Coronary artery (tissue), 2 donors: ENCODE measurements at places on chromosomes 6 and 20.

- DNase-seq = no peak
These were observed 40.3 kb upstream of the IRF4 start for GRCh38 chr6:351011-351866.

GRCh38 chr20:4151991-4152695 is 136.8 kb upstream of the RNF24 start:
- no peak for DNase-seq

DNA sequence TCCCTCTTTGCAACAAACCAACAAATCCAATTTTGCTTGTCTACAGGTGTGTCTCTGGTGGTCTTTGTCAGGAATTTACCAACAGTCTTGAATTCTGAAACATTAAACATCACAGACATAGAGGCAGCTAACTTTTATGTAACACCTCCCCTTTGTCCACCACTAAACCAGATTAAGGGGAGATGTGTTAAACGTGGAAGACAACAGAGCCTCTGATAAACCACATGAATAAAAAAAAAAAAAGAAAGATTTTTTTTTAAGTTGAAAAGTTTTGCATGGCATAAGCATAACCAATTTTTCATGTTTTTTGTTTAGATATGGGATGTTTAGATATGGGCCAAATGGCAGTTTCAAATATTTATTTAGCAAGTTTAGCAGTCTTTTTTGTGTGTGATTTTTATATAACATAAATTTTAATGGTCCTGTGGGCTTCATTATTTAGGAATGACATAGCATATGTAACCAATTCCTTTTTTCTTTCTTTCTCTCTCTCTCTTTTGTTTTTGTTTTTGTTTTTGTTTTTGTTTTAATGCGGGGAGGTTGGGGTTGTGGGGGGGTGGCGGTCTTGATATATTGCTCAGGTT is 60.7 kb upstream of the BTN3A2 start:
- DNase-seq = no peak

GRCh38 chr6:139364302-139364981 is 10.0 kb downstream of the CITED2 start:
- DNase-seq = no peak

- no peak for DNase-seq
These were observed 55.6 kb upstream of the CSE1L start for GRCh38 chr20:48990467-48990866.

DNA sequence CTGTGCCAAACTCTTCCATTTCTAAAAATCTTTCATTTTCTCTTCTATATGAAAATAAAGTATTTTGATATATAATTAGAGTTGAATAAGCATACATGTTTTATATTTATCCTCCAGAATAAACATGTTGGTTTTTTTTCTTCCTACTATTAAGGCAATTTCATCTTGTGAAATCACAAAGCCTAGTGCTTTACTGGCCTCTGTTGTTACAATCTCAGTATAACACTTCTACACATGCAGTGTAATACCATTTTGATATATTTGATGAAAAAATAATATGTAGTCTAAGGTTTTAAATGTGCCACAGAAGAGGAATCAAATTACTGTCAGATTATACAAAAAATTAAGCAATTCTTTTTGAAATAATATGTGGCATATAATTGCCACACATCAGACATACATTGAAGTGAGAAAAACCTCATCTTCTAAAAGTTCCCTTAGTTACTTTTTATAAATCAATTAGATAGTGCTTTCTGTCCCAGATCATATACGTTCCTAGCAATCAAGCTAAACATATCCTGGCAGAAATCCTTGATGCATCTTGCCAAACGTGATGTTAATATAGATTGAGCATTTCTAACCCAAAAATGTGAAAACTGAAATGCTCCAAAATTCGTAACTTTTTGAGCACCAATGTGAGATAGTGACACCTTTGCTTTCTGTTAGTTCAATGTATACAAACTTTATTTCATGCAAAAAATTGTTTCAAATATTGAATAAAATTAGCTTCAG is 225.1 kb upstream of the MANEA start:
- no peak for DNase-seq

DNA sequence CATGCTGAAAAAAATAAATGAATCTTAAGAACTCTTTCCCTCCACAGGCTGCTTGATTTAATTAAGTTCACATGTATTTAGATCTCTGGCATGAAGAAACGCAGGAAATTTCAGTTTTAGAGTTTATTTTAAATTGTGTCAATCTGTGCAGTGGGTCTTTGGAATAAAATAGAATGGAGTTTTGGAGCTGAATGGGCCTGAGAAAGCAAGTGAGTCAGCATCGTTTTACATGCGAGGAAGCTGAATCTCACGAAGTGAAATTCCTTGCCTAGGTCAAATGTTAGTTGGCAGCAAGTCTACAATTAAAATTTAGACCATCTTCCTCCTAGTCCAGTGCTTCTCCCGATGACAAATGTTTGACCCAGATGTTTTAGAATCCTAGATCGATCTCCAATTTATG is 22.4 kb downstream of the MAP7 start:
- no peak for DNase-seq

GRCh38 chr6:101578306-101578705 is 184.8 kb downstream of the GRIK2 start:
- DNase-seq = no peak

GRCh38 chr6:154466139-154466538 is 44.3 kb downstream of the CNKSR3 start:
- no peak for DNase-seq

- DNase-seq = no peak
These were observed 66.9 kb downstream of the CARMIL1 start for GRCh38 chr6:25346064-25346463.

- DNase-seq = no peak
These were observed 3.7 kb upstream of the KAT14 start for GRCh38 chr20:18133962-18134361.

DNA sequence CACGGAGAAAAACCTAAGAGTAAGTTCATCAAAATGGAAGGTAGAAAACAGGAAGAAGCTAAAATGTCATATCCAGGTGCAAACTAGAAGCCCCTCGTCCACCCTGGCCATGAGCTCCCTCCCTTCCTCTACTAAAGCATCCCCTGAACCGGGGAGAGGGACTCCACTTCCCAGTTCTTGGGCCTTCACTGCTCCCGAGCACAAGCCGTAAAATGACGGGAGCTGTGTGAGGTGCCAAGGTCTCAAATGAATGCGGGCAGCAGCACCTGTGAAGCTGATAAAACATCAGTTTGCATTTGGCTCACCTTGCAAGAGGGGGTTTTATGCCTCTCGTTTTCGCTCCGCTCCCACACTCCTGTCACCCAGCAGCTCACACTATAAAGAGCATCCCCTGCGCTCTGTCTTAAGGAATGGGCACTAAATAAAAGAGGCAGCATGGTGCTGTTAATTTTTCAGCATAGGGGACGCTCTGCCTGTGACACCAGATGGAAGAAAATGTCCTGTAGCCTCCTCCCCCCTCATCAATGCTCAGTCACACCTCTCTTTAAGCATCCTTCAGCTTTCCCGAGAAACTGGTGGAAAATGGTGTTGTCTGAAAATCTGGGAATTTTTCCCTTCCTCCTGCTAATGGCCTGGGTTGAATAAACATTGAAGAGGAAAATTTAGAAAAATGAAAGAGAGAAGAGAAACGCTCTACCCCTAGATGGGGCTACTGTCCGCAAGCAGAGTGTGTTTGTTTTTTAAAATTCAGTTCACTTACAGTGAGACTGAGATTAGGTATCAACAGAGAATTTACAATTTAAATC is 563.0 kb upstream of the AGPAT4 start:
- no peak for DNase-seq

DNA sequence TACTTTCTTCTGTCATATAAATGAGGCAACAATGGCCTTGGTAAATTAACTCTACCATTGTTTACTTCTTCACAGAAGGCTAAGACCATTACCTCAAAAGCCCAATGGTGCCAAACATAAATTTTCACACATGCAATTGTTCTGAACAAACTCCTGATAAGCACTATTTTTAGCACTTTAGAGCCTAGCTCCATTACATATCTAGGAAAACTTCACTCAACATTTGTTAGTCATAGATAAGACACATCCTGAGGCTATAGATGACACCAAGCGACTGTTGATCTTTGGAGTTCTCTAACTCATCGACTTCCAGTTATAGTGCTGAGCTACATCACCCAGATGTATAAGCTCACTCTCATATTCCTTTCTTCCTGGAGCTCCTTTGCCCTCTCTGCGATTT is 245.9 kb downstream of the EYS start:
- DNase-seq = no peak

GRCh38 chr20:51687108-51687507 is 81.1 kb downstream of the ATP9A start:
- no peak for DNase-seq

- no peak for DNase-seq
These were observed 44.2 kb downstream of the NCOA6 start for GRCh38 chr20:34781220-34781619.

- no peak for DNase-seq
These were observed 87.7 kb downstream of the CDH22 start for GRCh38 chr20:46220455-46221207.

GRCh38 chr6:43909474-43910148 is 139.6 kb downstream of the VEGFA start:
- no peak for DNase-seq

- DNase-seq = no peak
These were observed 3.8 kb upstream of the TMEM181 start for GRCh38 chr6:158556113-158556512.

DNA sequence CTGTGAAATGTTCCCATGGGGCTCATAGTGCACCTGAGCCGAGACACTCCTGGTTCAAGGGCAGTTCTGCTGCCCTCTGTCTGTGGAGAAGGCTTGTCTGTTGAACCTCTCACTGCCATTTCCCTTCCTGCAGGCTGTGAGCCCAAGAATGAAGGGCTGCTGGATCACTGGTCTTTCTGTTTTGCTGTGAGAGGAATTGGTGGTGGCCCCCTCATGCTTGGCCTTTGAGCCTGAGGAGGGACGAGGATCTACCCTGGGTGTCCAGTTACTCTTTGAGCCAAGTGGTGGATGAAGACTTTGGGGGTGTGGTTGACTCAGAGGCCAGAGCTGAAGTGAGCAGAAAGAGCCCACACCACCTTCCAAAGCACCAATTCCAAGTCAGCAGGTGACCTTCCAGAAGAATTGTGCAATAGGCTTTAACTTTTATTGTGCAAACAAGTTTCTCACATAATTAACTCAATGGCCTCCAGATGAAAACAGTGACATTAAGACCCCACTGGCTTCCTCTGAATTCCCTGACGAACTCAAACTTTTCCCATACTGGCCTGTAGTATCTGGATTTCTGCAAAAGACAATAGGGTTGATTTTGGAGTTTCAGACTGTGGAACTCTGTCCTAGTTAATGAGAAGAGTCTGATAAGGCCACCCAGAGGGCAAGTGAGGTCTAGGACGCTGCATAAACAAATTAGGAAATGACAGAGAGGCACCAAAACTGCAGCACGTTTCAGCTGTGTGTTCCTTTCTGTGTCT is 101.5 kb downstream of the PHACTR3 start:
- no peak for DNase-seq

GRCh38 chr20:24032400-24032898 is 43.9 kb upstream of the GGTLC1 start:
- DNase-seq = no peak

- DNase-seq = no peak
These were observed 34.2 kb downstream of the MAFB start for GRCh38 chr20:40654876-40655275.

- DNase-seq = peak; percentile 31
These were observed 344.1 kb downstream of the CDC5L start for GRCh38 chr6:44731485-44732095.

- DNase-seq = no peak
These were observed 99.4 kb downstream of the BFSP1 start for GRCh38 chr20:17431621-17432364.

- DNase-seq = no peak
These were observed 12.6 kb downstream of the ANKEF1 start for GRCh38 chr20:10047427-10047826.

- DNase-seq = no peak
These were observed 21.4 kb upstream of the PREP start for GRCh38 chr6:105424175-105424783.

DNA sequence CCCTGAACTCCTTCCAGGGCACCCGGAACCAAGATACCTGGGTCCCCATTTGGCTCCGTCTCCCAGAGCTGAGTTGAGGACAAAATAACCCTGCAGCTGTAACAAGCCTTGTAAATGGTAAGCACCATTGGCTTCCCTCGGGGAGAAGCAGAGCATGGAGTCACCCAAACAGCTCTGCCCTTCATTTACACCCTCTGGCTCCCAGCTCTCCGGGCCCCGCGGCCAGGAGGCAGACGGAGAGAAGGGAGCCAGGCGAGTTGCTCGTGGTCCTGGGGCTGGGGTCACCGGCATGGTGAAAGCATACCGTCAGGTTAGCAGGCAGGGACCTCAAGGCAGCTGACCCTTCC is 2.1 kb downstream of the TFEB start:
- no peak for DNase-seq

- no peak for DNase-seq
These were observed 52.6 kb upstream of the MAFB start for GRCh38 chr20:40741507-40742106.

GRCh38 chr6:14092838-14093789 is 24.5 kb upstream of the CD83 start:
- DNase-seq = no peak

DNA sequence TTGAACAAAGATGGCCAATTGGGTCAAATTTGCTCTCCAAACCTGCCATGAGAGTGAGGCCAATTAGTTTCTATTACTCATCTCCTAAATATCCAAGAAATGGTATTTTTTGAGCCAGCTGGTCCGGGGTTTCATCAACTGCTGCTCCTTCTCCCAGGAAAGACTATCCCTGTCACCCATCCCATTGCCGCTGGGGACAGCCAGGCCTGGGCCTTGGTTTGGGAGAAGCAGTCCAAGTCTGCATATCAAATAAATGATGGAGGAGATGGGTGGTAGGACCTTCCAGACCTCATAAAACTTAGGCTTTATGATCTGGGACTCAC is 46.7 kb upstream of the TTPAL start:
- no peak for DNase-seq

- peak; percentile 69 for DNase-seq
These were observed 5.8 kb downstream of the HMGA1 start for GRCh38 chr6:34242252-34243130.

- no peak for DNase-seq
These were observed 930.1 kb upstream of the GJE1 start for GRCh38 chr6:141202626-141203025.

- DNase-seq = no peak
These were observed 44.4 kb downstream of the ZMYND8 start for GRCh38 chr20:47311967-47312681.

GRCh38 chr20:63395723-63396122 is 34.6 kb upstream of the CHRNA4 start:
- DNase-seq = no peak

GRCh38 chr6:137737836-137738596 is 129.0 kb upstream of the TNFAIP3 start:
- no peak for DNase-seq

- no peak for DNase-seq
These were observed 49.1 kb upstream of the PRDM1 start for GRCh38 chr6:106037060-106037459.
